Amniotic epithelial cell (primary cell): ENCODE measurements at places on chromosomes 7 and 10.

DNA sequence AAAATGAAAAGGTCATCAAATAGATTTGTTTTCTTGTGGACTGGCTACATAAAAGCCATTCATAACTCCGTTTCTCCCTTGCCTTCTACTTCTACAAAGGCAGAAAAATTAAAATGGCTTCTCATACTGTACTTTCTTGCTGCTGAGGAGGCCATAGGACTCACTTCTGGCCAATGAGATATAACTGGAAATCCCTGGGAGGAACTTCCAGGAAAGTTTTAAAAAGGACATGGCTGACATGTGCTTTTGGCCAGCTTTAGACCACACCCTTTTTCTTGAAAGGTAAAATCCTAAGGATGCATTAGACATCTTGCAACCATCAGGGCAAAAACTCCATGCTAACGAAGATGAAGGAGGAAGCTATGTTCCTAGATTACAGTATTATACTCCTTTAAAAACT, 58.5 kb downstream of the PDZD8 start:
- no peak for DNase-seq

- DNase-seq = no peak
These were observed 12.3 kb upstream of the TRDMT1 start for GRCh38 chr10:17213646-17214349.

DNA sequence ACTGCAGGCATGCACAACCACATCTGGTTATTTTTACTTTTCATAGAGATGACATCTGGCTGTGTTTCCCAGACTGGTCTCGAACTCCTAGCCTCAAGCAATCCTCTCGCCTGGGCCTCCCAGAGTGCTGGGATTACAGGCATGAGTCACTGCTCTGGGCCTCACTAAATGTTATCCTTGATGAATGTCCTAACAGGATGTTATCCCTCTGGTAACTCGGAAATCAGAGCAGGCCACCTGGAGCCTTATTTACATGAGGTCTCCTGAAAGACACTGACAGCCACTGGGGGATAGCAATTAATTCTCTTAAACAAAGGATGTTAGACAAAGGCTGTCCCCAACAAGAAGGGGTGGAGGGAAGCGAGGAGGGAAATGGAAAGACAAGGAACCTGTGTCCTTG, 4.5 kb upstream of the ZNF438 start:
- DNase-seq = peak; percentile 56

DNA sequence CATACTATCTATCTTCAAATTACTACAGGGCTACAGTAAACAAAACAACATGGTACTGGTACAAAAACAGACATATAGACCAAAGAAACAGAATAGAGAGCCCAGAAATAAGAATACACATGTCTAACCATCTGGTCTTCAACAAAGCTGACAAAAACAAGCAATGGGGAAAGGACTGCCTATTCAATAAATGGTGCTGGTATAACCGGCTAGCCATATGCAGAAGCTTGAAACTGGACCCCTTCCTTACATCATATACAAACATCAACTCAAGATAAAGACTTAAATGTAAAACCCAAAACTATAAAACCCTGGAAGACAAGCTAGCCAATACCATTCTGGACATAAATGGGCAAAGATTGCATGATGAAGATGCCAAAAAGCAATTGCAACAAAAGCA, 1143.7 kb downstream of the DNAJB9 start:
- no peak for DNase-seq

DNA sequence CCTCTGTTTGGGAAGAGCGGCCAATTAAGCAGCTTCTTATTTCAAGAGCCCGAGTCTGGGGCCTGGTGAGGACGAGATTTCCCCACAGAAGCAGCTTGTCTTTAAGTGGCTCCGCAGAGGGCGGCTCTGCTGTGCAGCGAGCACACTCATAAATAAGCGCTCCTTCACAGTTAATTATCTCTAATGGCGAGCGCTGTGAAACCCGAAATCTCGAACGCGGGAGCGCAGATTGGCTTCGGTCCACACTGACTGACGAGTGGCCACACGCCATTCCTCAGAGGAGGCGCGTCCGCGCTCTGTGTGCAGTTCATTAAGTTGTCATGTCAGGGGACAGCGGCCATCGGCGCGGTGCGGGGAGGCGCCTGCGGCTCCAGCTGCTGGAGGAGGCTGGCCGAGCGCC, 560.9 kb downstream of the DNAJB6 start:
- DNase-seq = no peak

- DNase-seq = no peak
These were observed 793.1 kb upstream of the AUTS2 start for GRCh38 chr7:68805159-68805558.

- no peak for DNase-seq
These were observed 11.7 kb upstream of the EDRF1 start for GRCh38 chr10:125707541-125708468.

DNA sequence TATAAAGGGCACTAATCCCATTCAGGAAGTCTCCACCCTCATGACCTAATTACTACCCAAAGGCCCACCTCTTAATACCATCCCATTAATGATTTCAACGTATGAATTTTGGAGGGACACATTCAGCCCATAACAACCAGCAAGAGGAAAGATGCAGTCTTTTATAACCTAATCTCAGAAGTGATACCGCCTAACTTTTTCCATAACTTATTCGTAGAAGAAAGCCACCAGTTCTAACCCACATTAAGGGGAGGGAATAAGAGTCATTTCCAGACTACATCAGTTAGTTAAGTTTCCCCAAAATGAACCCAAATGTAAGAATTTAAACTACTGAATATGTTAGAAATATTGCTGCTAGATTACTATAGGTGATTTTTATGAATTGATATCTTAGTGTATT, 32.1 kb upstream of the LHFPL3 start:
- DNase-seq = no peak

DNA sequence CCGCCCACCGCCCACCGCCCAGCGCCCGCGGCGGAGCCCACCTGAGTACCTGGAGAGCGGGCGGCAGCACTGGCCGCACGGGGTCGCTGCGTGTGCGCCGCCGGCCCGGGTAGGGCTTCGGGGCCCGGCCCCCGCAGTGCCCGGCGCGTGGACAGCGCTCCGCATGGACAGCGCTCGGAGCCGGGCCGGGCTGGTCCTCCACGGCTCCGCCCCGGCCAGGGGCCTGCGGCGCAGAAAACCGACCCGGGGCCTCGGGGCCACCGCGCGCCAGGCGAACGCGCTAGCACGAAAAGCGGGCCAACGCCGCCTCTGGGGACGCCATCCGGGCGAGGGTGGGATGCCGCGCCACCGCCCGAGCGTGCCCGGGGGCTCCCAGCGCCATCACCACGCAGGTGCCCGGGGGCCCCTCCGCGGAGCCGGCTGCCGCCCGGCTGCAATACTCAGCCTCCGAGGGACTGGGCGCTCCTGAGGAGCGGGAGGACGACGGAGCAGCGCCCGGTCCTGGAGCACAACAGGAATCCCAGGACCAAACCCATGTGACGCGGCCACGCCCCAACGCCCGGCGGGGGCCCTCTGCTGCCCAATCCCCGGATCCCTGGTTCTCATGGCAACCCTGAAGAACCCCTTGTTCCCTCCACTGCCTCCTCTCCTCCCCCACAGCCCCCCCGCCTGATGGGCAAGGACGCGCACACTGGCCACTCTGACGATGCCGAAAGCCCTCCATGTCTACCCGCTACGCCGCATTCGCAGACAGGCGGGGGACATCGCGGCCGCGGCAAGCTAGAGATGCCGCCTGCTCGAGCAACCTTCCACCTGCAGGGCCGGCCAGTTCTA, at the start of gene GRB10:
Gene GRB10, minus strand, starts transcription at position 522 of the 834 bp plus-strand sequence. CDS start 50,574 bp downstream, outside the sequence.
- DNase-seq = peak; percentile 18
